C1 segment of cervical spinal cord (tissue), 14 donors: ENCODE measurements at places on chromosomes 6 and 20.

DNA sequence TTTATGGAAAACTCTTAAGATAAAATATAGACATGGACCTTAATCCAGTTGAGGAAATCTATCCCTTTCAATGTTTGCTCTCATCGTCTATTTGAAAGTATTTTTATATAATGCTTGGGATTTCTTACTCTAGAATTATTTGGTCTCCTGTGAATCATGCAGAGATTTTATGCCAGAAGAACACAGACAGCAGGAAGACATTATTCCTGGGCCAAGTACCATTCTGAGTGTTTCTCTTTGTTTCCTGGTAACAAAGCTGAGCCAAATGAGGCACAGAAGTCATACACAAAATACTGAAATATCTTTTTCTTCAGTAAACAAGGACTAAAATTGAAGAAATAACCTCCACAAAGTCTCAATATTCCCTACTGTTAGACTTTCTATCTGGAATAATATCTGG lies 538.2 kb upstream of the EYS start:
- no peak for DNase-seq

- DNase-seq, result no peak
These were observed 55.2 kb upstream of the KIF13A start for GRCh38 chr6:18042536-18043145.

GRCh38 chr6:146984251-146984924 lies 219.8 kb upstream of the STXBP5 start:
- no peak for DNase-seq

DNA sequence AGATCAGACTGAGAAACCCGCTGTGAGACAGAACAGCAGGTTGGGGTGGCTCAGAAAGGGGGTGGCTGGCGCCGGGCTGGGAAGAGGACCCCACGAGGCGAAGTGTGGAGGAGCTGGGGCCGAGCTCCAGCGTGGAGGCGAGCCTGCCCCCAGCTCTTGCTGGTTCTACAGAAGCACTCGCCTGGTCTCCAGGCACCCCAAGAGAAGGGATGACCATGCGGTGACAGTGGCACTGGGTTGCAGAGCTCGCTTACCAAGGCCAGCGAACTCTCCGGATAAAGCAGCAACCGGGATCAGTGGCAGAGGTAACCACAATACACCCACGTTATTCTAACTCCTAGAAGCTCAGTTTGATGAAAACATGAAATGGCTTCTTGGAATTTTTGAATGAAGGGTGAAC lies 26.5 kb downstream of the THBS2 start:
- no peak for DNase-seq

DNA sequence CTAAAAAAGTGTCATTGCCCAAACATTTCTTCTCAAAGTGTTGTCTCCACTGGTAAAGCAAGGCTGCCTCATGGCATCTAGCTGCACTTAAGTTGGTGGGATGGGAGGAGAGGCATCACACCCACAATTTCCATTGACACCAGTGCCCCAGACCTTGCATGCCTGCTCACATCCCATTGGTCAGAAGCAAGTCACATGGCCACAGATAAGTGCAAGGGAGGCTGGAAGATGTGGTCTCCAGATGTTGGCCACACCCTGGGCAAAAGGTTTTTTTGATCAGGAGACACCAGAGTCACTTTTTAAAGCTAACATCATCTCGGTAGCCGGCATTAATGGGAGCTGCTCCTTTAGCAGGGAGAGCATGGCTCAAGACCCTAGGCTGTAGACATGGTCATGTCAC lies 157.1 kb upstream of the CST7 start:
- DNase-seq, result no peak

DNA sequence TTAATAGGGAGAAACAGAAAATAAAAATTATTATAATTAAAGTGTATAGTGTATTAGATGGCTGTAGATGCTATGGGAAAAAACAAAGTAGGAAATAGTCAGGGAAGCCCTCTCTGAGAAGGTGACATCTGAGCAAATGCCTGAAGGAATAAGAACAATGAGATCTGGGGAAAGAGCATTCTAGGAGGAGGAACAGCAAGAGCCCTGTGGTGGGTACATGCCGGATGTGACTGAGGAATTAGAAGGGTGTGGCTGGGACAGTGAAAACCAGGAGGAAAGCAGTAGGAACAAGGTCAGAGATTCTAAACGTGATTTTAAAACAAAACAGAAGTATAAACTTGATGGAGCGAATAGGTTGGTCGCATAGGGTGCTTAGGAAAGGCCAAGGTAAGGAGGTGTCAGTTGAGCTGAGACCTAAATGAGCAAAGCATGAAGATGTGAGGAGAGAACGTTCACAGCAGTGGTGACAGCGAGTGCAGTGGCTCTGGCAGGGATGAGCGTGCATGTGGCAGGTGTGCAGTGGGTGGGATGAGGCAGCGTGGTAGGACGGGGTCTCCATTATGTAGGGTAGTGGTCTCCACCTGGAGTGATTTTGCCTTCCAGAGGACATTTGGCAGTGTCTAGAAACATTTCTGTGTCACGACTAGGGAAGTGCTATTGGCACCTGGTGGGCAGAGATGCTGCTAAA lies 97.1 kb upstream of the MRPS10 start:
- DNase-seq, result no peak

DNA sequence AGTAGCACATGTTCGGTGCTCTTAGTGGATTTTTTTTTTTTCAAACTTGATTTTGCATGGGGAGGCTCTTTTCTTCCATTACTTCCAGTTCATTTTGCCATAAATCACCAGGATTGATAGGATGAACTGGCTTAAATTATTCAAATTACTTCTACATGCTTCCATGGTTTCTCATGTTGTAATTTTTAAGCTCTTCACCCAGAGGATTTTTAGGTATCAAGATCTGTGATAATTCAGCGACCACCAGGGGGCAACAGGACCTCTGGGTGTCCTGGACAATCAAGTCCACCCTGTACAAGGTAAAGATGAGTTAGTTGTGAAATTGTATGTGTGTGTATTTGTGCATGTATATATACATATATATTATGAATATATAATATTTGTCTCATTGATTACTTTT lies 4.2 kb upstream of the EPHA7 start:
- DNase-seq, result no peak

DNA sequence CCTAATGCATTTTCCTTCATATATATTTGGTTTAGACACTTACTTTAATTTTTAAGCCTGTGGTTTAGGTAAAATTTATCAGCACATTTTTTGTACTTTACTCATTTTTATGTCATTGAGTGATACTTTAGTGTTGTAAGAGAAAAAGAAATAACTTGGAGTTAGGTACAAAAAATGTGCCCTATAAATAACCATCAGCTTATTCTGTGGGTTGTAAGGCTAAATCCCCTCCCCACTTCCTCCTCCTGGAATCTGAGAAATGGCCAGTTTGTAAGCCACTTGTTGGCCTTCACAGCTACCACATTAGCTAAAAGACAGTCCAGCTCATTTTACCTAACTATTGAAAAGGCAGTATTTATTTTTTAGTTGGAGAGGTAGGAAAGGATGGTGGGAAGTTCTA lies 576.3 kb downstream of the PKHD1 start:
- no peak for DNase-seq

DNA sequence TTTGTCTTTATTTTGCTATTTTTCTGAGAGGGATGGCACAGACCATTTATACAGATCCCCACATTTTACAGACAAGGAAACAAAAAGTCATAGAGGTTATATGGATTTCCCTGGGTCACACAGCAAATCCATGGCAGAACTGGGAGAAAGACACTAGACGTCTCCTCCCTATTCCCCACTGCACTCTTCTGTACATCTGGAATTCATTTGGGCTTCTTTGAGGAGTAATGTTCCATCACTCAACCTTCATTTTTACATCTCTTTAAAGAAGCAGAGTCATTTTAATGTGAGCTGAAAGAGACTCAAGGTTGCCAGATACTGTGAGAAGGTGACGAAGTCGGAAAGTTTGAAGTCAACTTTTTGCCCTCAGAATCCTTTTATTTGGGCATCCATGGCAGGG lies 207.3 kb downstream of the OTOR start:
- no peak for DNase-seq

DNA sequence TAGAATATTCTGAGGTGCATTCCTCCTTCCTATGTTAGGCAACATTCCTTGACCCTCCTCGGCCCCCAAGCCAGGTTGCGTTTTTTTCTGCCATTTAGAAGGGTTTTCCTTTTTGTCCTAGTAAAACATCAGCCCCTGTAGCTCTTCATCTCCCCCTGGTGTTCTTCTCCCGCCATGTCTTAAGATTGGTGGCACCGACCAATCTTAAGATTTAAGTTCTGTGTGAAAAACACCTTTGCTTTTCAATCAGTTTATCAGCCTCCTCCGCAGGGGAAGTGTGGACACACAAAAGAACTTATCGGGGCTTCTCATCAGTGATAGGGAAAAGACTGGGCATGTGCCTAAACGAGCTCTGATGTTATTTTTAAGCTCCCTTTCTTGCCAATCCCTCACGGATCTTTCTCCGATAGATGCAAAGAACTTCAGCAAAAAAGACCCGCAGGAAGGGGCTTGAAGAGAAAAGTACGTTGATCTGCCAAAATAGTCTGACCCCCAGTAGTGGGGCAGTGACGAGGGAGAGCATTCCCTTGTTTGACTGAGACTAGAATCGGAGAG lies 719 bp upstream of the EDN1 start:
- no peak for DNase-seq

DNA sequence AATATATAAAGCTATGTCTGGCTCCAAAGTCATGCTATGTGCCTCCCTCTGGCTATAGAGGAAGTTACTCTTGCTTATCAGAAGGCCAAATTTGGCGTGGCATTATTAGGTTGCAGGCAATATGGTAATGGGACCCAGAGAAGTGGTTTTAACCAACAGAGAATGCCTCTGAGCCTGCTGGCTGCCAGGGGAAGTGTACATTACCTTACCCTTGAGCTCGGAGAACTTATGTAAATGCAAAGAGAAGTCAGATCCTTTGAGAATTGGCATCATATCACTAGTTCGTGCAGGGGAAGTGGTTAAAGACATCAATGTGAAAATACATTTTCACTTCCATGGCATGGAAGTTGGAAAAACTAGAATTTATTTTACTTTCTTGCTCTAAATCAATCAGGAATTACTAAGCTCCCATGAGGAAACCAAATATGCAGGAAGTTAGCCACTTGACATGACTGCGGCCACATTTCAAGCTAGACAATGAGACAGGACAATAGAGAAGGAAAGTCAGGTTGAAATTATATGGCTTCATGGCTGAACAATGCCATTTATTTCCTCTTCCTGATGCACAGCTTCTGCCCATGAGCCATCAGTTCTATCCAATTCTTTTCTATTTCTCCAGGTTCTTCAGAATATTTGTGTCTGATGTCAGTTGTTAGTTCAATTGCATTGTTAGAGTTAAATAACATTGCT lies 134.0 kb upstream of the PHACTR1 start:
- no peak for DNase-seq

- no peak for DNase-seq
These were observed 654.7 kb downstream of the EPM2A start for GRCh38 chr6:145080651-145081050.

- DNase-seq, result no peak
These were observed 14.1 kb upstream of the TENT5A start for GRCh38 chr6:81766482-81767069.

- DNase-seq, result no peak
These were observed 103.0 kb downstream of the PLEKHG1 start for GRCh38 chr6:150702675-150703074.

- no peak for DNase-seq
These were observed 23.8 kb downstream of the NKX2-2 start for GRCh38 chr20:21490105-21490504.

- DNase-seq, result no peak
These were observed 4.7 kb downstream of the CCN2 start for GRCh38 chr6:131946404-131946991.

- DNase-seq, result no peak
These were observed at the start of gene PRICKLE4 for GRCh38 chr6:41780551-41781365. Gene PRICKLE4, plus strand, starts transcription at chr6:41780782. Its CDS starts 2,692 bp downstream, at chr6:41783474.

DNA sequence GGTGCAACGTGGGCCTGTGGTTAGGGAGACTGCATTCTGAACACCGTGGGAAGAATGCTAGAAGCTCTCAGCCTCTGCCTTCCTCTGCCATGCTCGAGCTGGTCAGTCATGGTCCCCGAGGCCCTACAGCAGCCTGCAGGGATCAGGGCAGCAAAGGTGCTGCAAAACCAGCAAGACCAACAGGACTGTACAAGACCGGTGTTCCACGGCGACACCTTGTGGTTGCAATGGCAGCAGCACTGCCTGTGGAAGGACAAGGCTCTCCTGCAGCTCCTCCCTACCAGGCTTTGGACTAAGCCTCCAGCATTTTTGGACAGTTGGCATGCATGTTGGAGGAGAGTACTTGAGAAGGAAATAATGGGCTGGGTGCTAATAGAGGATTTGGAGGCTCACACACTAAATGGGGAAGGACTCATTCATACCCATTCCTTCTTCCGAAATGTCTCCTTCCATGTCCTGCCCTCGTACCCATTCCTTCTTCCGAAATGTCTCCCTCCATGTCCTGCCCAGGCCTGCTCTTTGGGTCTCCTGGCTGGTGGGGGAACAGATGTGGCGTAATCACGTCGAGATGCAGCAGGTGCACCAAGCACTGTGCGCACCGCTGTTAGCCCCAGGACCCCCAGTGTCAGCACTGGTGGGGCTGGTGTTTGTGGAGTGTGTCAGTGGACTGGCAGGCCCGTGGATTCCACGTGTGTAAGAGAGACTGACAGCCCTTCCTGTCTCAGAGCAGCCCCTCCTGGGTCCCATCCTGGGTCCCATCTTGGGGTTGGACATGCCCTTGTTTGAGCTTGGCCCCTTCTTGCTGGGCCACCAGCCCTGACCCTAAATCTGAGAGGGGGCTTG lies 18.6 kb upstream of the MYT1 start:
- DNase-seq, result no peak

GRCh38 chr6:52925042-52925441 lies 15.5 kb upstream of the GSTA3 start:
- DNase-seq, result no peak
